ENCODE measurements at places on chromosomes 2 and 18. TPM values are rescaled to one million over a fixed set of nuclear protein-coding genes. Genes with fewer than 3 reads are reported as not detected.

Gene PAIP2B
- 1.1 TPM for total RNA-seq

Gene EML6
- 1.7 TPM for total RNA-seq

Gene AQP12A
- total RNA-seq = not detected

Gene STAT4
- total RNA-seq = 0.33 TPM

Gene IL36RN
- total RNA-seq = not detected

Gene CHN1
- total RNA-seq = 11.3 TPM

Gene KATNAL2
- 15.4 TPM for total RNA-seq

GRCh38 chr2:174590928-174591648 lies 6.5 kb downstream of the WIPF1 start:
- no peak overlapping the region for H3K4me3 ChIP-seq
- no peak for DNase-seq
- no peak overlapping the region for H3K27ac ChIP-seq
- H3K4me1 ChIP-seq = peaks cover 24% of the 10 kb centered on the region
- no peaks in the 10 kb centered on the region for H3K36me3 ChIP-seq
- H3K27me3 ChIP-seq = no peaks in the 10 kb centered on the region

DNA sequence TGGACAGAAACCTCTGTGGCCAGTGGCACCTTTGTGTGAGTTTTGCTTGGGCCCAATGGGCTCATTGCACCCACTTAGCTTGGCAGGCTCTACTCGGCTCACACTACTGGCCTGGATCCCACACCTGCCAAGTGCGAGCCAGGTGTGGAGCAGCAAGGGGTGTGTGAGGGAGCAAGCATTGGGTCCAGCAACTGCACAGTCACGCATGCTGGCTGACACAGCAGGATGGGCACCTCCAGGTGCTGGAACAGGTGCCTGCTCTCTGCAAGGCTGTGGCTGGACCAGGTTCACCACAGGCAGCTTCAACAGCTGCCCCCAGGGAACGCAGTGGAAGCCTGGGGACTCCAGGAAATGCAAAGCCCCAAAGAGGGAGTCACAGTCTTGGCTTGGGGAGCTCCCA lies 94.2 kb downstream of the DOK6 start:
- H3K4me1 ChIP-seq = peaks cover 20% of the 10 kb centered on the region
- H3K27ac ChIP-seq = no peak overlapping the region
- no peaks in the 10 kb centered on the region for H3K36me3 ChIP-seq
- DNase-seq = no peak

GRCh38 chr2:38224821-38225437 lies 149.0 kb upstream of the CYP1B1 start:
- no peaks in the 10 kb centered on the region for H3K4me1 ChIP-seq
- no peak overlapping the region for H3K4me3 ChIP-seq
- DNase-seq = no peak
- no peak overlapping the region for H3K27ac ChIP-seq

- peak; percentile 79 for DNase-seq
- H3K27ac ChIP-seq = no peak overlapping the region
- no peaks in the 10 kb centered on the region for H3K36me3 ChIP-seq
- no peaks in the 10 kb centered on the region for H3K27me3 ChIP-seq
These were observed 103.4 kb downstream of the SEPTIN10 start for GRCh38 chr2:109510136-109511028.

DNA sequence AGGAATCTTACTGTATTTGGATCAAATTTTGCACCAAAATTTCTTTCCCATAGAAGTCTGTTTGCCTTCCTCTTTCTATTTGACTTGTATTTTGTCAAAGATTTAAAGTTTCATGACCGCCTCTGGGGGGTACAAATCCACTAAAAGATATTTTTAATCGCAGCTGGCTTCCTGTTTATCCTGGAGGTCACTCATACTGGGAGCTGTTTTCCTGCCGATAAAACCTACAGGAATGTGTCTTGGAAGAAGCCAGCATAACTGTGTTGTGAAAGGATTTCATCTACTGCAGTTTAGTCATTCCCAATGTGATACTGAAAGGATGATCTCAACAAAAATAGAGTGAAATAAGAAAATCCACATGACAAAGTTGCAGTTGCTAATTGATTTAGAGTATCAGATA lies 184.0 kb downstream of the RIT2 start:
- H3K36me3 ChIP-seq = no peaks in the 10 kb centered on the region
- H3K4me1 ChIP-seq = no peaks in the 10 kb centered on the region
- H3K4me3 ChIP-seq = no peak overlapping the region
- H3K27ac ChIP-seq = no peak overlapping the region

DNA sequence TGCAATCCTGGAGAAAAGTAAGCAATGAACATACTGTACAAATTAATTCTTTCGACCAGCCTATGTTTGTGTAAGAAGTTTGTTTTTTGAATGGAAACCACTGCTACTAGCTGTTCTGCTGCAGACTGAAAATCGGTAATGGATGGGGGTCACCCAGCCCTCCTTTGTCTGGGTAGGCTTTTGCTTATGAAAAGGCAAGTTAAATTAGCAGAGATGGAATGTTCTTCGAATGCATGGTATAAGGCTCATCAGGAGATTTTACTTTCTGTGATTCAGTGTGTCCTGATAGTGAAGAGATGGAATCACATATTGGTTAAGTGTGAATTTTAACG lies 53.8 kb downstream of the EEF1B2 start:
- peak overlapping the region; percentile 20 for H3K4me3 ChIP-seq
- no peaks in the 10 kb centered on the region for H3K36me3 ChIP-seq
- H3K4me1 ChIP-seq = no peaks in the 10 kb centered on the region

- DNase-seq = no peak
- H3K4me3 ChIP-seq = no peak overlapping the region
- no peak overlapping the region for H3K27ac ChIP-seq
- H3K36me3 ChIP-seq = no peaks in the 10 kb centered on the region
- H3K4me1 ChIP-seq = no peaks in the 10 kb centered on the region
These were observed 99.0 kb upstream of the ACVR1C start for GRCh38 chr2:157727693-157728092.

GRCh38 chr18:38941711-38942561 lies 1376.3 kb upstream of the CELF4 start:
- H3K4me3 ChIP-seq = no peak overlapping the region
- no peaks in the 10 kb centered on the region for H3K4me1 ChIP-seq
- DNase-seq = no peak
- H3K27me3 ChIP-seq = no peaks in the 10 kb centered on the region

DNA sequence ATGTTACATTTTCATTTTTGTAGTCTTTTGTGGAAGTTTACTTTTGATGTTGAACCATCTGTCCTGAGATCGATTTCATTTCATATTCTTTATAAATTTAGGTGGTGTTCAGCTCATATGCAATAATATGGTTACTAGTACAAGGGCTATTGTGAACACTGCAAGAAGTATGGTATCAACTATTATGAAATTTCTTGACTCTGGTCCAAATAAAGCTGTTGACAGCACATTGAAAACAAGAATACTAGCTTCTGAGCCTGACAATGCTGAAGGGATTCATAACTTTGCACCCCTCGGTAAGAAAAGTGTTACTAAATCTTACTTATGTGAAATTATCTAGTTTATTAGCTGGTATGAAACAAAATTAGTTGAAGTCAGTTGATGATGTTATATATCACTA lies 124.9 kb upstream of the TTC27 start:
- H3K36me3 ChIP-seq = peaks cover 53% of the 10 kb centered on the region
- no peak overlapping the region for H3K27ac ChIP-seq
- H3K27me3 ChIP-seq = no peaks in the 10 kb centered on the region
- no peaks in the 10 kb centered on the region for H3K4me1 ChIP-seq

GRCh38 chr2:9675415-9676351 lies 44.9 kb upstream of the YWHAQ start:
- DNase-seq = peak; percentile 95
- H3K4me3 ChIP-seq = peak overlapping the region; percentile 19
- H3K27ac ChIP-seq = peak overlapping the region; percentile 51
- no peaks in the 10 kb centered on the region for H3K36me3 ChIP-seq
- peaks cover 18% of the 10 kb centered on the region for H3K4me1 ChIP-seq

GRCh38 chr18:24054130-24054529 lies 39.6 kb downstream of the TTC39C start:
- H3K27ac ChIP-seq = no peak overlapping the region
- H3K4me3 ChIP-seq = no peak overlapping the region
- H3K4me1 ChIP-seq = peaks cover 20% of the 10 kb centered on the region
- H3K36me3 ChIP-seq = no peaks in the 10 kb centered on the region
- no peaks in the 10 kb centered on the region for H3K27me3 ChIP-seq

DNA sequence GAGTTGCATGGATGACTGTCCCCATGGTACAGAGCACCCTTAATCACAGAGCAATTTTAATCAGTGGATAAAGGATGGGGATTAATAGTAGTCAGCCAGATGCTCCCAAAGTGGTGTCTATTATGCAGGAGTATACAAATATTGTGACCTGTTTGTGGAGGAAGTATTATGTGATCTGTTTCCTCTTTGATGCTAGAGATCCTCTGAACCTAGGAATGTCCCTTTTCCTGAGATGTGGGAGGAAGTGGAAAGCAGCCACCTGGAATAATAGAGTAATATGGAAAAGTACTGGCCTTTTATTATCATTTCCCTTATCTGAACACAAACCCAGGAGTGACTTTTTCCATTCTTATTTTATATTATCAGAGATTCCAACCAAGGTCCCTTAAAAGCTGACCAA lies 94.2 kb upstream of the EFEMP1 start:
- H3K36me3 ChIP-seq = no peaks in the 10 kb centered on the region
- H3K27me3 ChIP-seq = peaks cover 16% of the 10 kb centered on the region
- DNase-seq = no peak
- H3K4me3 ChIP-seq = no peak overlapping the region

DNA sequence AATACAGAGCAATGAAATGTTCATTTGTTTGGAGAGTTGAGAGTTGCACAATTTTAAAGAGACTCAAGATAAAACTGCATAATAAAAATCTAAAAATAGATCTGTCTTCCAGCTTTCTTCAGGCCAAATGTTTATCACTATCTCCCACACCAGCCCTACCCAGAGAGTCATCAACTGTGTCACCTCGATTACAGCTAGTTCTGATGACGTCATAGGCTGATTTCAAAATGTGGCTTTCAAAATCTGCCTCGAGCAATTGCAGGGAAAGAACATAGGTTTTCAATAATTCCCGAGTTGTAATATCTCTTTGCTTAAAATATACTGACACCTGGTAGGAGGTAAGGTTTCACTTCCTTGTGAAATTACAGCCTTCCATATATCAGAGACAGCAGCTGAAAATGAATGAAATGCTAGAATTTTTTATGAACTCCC lies 677.6 kb upstream of the ID2 start:
- DNase-seq = peak; percentile 53
- no peaks in the 10 kb centered on the region for H3K27me3 ChIP-seq
- H3K4me3 ChIP-seq = no peak overlapping the region
- no peaks in the 10 kb centered on the region for H3K36me3 ChIP-seq
- peaks cover 25% of the 10 kb centered on the region for H3K4me1 ChIP-seq

DNA sequence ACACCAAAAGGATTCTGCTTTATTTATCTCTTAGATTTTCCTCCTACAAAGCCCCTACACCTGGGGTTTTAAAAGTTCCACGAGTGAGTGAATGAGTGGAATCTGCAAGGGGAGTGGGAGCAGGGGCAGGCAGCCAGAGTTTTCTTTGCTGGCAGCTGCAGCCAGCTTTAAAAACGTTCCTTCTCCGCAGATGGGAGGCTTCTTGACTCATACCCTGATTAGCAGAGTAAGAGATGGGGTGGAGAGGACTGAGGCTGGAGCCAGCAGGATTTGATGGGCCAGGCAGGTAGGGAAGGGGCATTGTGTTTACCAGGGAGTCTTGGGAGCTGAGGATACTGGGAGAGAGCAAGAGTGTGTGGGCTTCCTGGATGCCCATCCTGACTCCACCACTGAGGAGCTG lies 99.6 kb upstream of the TNP1 start:
- H3K4me1 ChIP-seq = no peaks in the 10 kb centered on the region
- H3K27me3 ChIP-seq = peaks cover 2% of the 10 kb centered on the region
- H3K27ac ChIP-seq = no peak overlapping the region
- H3K4me3 ChIP-seq = no peak overlapping the region
- no peaks in the 10 kb centered on the region for H3K36me3 ChIP-seq

GRCh38 chr18:22542406-22542835 lies 124.7 kb upstream of the CTAGE1 start:
- no peaks in the 10 kb centered on the region for H3K4me1 ChIP-seq
- DNase-seq = no peak
- no peak overlapping the region for H3K4me3 ChIP-seq
- peaks cover 18% of the 10 kb centered on the region for H3K27me3 ChIP-seq
- H3K27ac ChIP-seq = no peak overlapping the region

GRCh38 chr2:226837787-226838603 lies 2.1 kb downstream of the RHBDD1 start:
- peaks cover 12% of the 10 kb centered on the region for H3K4me1 ChIP-seq
- H3K4me3 ChIP-seq = no peak overlapping the region
- no peak overlapping the region for H3K27ac ChIP-seq
- H3K36me3 ChIP-seq = no peaks in the 10 kb centered on the region
- H3K27me3 ChIP-seq = no peaks in the 10 kb centered on the region

DNA sequence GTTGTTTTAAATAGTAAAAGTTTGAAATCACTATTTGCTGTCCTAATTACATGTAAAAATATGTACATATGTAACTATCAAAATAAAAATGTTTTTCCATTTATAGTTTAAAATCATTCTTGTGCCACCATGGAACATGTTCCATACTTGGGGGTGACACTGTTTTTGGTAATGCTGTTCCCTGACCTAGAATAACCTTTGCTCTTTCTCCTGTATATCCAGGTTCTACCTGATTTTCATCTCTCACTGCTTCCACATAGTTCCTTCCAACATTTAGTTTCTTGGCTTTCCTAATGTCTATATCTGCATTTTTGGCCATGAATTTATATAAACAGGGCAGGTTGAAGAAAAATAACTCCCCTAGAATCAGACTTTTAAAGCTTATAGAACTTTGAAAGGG lies 2.5 kb downstream of the SPOPL start:
- DNase-seq = no peak
- H3K4me3 ChIP-seq = no peak overlapping the region
- no peaks in the 10 kb centered on the region for H3K36me3 ChIP-seq
- H3K27me3 ChIP-seq = no peaks in the 10 kb centered on the region
- peaks cover 13% of the 10 kb centered on the region for H3K4me1 ChIP-seq
- no peak overlapping the region for H3K27ac ChIP-seq

GRCh38 chr2:1286929-1287328 lies 126.3 kb upstream of the TPO start:
- peaks cover 10% of the 10 kb centered on the region for H3K4me1 ChIP-seq
- no peak overlapping the region for H3K27ac ChIP-seq
- no peak for DNase-seq
- H3K27me3 ChIP-seq = no peaks in the 10 kb centered on the region

Data from A673 (cell line).